ENCODE measurements at places on chromosomes 6 and 20. TPM values are rescaled to one million over a fixed set of nuclear protein-coding genes. Genes with fewer than 3 reads are reported as not detected.

The ZC2HC1B gene
- total RNA-seq, result 0.24 TPM

The RCAN2 gene
- total RNA-seq, result 0.44 TPM

The PRDM13 gene
- not detected for total RNA-seq

- no peaks in the 10 kb centered on the region for H3K36me3 ChIP-seq
- no peaks in the 10 kb centered on the region for H3K4me1 ChIP-seq
- no peaks in the 10 kb centered on the region for H3K27me3 ChIP-seq
- no peak overlapping the region for H3K27ac ChIP-seq
These were observed 38.9 kb upstream of the THBS2 start for GRCh38 chr6:169292338-169293124.

Data from activated T-helper 1 cell treated with anti-CD3 and anti-CD28 coated beads, Interleukin-12 subunit alpha, Interleukin-12 subunit beta, Interleukin-2, Interleukin-4 antibody, amounts not matched to agents 30 ng/mL and 10 ng/mL and 1 ng/mL, durations not matched to agents 14 hours and 24 hours and 36 hours (primary cell).